ENCODE measurements at places on chromosomes 3 and 15.

DNA sequence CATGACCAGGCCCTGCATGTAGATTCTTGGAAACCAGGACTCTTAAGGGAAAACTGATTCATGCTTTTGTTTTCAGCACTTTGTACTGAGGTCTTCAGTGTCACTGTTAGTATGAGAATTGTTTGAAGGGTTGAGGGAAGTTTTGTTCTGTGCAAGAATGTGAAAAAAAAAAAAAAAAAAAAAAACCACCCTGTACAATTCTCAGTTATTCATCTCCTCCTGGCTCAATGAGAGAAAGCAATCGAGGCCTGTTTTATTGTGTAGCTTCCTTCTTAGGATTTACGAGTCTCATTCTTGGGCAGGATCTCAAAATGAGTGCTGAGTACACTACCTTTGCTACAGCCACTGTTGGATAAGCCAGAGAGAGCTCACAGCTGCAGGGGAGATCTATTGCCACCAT lies 469.5 kb downstream of the CNTN4 start:
- H3K27ac ChIP-seq = no peak overlapping the region
- H3K36me3 ChIP-seq = no peaks in the 10 kb centered on the region
- no peak overlapping the region for H3K4me3 ChIP-seq
- no peak for DNase-seq
- H3K4me1 ChIP-seq = no peaks in the 10 kb centered on the region

DNA sequence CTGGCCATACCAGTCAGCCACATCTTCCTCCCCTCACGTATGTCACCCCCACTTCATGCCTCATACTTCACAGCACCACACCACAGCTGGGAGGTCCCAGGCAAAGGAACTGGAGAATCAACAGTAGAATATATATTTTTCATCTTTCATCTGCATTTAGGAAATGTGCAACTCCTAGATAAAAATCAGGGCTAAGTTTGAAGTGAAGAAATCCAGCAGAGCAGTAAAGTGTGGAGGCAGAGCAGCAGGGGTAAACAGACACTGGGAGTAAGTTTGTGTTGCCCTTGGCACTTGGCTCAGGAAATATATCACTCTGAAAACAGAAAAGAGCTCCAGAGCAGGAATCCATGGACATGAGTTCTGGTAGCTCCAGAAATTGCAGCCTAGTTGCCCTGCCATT lies 2.8 kb upstream of the HERC1 start:
- no peaks in the 10 kb centered on the region for H3K36me3 ChIP-seq
- no peak for DNase-seq
- H3K27ac ChIP-seq = no peak overlapping the region

DNA sequence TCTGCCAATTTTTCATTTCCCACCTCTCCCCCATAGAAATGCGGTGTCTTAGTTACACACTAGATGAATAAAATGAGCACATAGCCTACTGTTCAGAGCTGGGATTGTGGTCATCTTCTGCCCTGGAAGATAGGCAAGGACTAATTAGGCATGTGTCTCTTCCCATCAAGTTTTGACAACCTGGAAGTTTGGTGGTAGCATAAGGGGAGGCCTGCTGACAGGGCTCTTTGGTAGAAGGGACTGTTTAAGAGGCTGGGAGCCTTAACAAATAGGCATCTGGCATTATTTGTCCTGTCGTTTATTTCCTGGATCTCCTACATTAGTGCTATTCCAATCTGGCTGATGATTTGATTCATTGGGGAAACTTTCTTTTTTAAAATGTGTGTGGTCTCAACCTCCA lies 512.3 kb downstream of the ZNF385D start:
- no peaks in the 10 kb centered on the region for H3K4me1 ChIP-seq
- no peak for DNase-seq
- H3K27me3 ChIP-seq = no peaks in the 10 kb centered on the region
- no peak overlapping the region for H3K27ac ChIP-seq
- no peaks in the 10 kb centered on the region for H3K36me3 ChIP-seq

GRCh38 chr3:191135175-191135574 lies 63.9 kb upstream of the OSTN start:
- no peaks in the 10 kb centered on the region for H3K36me3 ChIP-seq
- H3K27me3 ChIP-seq = no peaks in the 10 kb centered on the region
- no peak for DNase-seq
- no peak overlapping the region for H3K4me3 ChIP-seq
- H3K4me1 ChIP-seq = no peaks in the 10 kb centered on the region

- no peaks in the 10 kb centered on the region for H3K4me1 ChIP-seq
- H3K27ac ChIP-seq = peak overlapping the region; percentile 77
- no peaks in the 10 kb centered on the region for H3K27me3 ChIP-seq
- H3K4me3 ChIP-seq = no peak overlapping the region
Observed at GRCh38 chr3:7504886-7505775, 644.2 kb downstream of the GRM7 start.

- H3K36me3 ChIP-seq = no peaks in the 10 kb centered on the region
- no peak overlapping the region for H3K4me3 ChIP-seq
- no peak for DNase-seq
Observed at GRCh38 chr3:146712806-146713205, 107.7 kb upstream of the PLSCR5 start.

DNA sequence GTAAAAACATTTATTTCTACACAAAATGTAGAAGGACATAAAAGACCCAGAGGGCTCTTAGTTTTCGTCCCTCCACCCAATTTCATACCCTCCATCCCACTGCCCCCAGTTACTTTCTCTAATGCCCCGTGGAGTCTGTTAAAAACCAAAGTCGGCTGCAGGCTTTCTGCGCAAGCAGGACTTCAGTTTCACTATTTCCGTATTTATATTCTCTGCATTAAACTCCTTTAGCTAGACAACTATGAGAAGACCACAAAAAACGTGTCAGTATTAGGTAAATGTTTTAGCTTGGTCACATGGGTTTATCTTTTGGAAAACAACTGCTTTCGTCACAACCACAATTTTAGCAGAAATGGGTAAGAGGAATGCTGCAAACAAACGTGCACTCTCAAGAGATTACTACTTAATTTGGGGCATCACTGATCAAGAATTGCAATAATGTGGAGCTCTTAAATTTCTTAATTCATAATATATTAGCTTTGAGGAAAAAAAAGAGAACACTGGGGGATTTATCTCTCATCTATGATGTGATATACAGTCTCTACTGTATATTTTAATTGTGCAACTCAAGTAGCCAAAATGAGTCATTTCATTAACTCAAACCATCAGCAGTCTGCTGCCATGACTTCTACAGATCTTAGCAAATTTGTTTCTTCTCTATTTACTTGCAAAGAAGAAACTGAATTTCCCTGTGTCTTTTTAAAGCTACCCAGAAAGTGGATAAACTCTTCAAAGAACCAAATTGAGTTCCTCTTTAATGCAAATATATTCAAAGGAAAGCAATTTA lies 740 bp upstream of the NSMCE3 start:
- no peaks in the 10 kb centered on the region for H3K36me3 ChIP-seq
- DNase-seq = peak; percentile 56
- H3K27ac ChIP-seq = peak overlapping the region; percentile 96

GRCh38 chr3:165854696-165855095 lies 17.5 kb upstream of the BCHE start:
- H3K36me3 ChIP-seq = no peaks in the 10 kb centered on the region
- H3K27me3 ChIP-seq = no peaks in the 10 kb centered on the region
- no peak for DNase-seq
- no peak overlapping the region for H3K4me3 ChIP-seq
